ENCODE measurements at places on chromosomes 2 and 18. TPM values are rescaled to one million over a fixed set of nuclear protein-coding genes. Genes with fewer than 3 reads are reported as not detected.

DNA sequence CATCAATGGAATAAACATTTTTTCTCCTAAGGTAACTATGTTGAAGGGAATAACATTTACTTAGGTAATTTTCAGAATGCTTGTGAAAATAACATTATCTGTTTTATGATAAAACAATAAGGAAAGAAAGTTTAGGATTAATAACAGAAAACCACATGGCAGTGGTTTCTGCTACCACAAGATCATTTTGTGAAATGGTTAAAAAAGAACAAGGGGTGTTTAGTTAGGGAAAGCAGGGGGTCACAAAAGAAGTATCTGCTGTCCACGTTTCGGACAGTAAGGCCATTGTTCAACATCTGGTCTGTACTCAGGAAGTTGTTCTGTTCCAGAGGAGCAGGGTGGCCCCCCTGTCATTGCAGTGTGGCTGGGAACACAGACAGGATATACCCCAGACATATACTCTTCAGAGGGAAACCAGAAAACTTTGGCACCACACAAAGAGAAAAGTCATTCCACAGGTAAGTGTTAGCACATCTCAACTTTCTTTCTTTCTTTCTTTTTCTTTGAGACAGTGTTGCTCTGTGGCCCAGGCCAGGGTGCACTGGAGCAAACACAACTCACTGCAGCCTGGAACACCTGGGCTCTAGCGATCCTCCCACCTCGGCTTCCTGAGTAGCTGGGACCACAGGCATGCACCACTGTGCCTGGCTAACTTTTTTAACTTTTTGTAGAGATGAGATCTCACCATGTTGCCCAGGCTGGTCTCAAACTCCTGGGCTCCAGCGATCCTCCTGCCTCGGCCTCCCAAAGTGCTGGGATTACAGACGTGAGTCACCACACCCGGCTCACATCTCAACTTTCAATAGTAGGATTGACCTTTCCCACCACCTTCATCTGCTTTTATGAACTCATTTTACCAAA, 14.8 kb upstream of the ARL5A start:
- no peak for DNase-seq

NCK2 gene
- total RNA-seq = 92.5 TPM

SERPINB3 gene
- total RNA-seq = not detected

FEV gene
- total RNA-seq = 15.6 TPM

CNGA3 gene
- 5.3 TPM for total RNA-seq

DNA sequence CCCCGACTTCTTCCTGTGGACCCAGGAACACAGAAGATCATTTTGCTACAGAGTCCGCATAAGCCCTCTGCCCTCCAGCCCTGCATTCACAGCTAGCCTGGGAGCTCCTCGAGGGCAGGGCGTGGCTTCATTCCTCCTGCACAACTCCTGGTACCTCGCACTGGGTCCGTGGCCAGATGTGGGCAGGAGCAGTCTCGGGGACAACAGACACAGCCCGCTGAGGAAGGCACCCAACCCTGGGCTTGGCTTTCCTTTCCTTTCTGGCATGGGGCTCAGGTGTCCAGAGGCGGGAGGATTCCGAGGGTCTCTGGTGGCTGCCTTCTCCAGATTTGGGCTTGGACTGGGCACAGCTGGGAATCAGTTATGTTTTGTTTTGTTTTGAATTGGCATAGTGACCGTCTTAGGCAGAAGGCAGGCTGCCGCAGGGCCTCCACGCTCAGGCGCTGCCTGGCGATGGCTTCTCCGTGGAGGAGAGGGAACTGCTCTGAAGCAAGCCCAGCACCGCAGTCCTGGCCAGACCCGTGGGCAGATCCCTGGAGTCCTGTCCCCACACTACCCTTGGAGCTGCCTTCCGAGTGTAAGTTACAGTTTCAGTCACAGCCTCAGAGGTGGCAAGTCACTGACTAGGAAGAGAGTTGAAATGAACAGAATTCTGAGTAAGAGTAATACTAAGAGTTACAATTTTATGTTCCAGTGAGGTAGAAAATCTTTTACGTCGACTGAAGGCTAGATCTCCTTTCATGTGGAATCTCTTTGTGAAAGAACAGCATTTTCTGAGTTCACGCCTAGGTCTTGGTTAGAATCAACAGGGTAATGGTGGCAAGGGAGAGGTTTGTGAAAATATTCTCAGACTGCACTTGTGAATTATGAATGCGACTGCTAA, 47.9 kb downstream of the LDLRAD4 start:
- no peak for DNase-seq

- DNase-seq = no peak
Measured at GRCh38 chr2:26387189-26387588, 14.5 kb upstream of the DRC1 start.
